ENCODE measurements at places on chromosomes 16 and 17.

DNA sequence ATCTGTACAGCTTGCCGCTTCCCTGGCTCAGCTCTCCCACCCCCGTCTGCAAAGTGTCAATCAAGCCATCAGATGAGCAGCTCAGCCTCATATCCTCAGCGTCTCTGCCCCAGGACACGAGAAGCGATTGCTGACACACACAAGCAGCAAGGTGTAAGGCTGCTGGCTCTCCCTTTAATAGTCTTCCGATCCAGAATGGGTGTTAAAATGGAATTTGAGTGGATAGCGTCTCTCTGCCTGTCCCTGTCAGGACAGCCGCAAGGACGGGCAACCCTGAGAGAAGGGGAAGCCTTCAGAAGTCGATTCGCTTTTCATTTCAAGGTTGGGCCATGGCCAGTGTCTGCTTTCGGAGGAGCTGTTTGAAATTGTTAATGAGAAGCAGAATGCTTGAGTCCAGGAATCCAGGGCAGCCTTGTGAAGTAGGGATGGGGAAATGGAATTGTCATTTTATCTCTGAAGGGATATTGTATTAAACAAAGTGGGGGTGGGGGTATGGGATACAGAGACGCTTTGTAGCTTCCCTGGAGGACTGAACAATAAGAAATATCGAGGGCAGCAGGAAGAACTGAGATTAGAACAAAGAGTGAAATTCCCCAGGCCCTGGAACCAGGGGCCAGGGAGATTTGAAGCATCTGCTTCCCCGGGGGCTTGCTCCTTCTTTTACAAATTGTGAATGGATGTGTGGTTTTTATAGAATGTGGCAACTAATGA lies 4.7 kb upstream of the PIPOX start:
- DNase-seq, result no peak

DNA sequence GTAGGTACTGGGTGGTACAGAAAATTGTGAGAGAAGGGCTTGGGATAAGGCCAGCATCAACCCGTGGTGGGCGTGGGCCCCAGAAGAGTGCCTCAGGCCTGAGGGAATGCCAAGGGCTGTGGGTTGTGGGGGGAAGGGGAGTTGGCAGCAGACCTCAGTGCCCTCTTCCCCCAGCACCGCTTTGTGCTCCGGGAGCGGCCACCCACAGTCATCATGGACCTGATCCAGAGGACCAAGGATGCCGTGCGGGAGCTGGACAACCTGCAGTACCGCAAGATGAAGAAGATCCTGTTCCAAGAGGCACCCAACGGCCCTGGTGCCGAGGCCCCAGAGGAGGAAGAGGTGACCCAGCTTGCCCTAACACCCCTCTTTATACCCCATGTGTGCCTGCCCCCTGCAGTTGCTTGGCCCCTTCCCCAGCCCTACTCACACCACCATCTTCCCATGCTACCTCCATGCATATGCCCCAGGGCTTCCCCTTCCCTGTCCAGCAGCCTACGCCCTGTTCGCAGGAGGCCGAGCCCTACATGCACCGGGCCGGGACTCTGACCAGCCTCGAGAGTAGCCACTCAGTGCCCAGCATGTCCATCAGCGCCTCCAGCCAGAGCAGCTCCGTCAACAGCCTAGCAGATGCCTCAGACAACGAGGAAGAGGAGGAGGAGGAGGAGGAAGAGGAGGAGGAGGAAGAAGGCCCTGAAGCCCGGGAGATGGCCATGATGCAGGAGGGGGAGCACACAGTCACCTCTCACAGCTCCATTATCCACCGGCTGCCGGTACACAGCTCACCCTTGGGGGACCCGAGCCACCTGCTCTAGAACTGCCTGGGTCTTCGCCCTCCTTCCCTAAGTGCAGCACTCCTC lies 9.1 kb downstream of the TAOK2 start:
- DNase-seq, result no peak

DNA sequence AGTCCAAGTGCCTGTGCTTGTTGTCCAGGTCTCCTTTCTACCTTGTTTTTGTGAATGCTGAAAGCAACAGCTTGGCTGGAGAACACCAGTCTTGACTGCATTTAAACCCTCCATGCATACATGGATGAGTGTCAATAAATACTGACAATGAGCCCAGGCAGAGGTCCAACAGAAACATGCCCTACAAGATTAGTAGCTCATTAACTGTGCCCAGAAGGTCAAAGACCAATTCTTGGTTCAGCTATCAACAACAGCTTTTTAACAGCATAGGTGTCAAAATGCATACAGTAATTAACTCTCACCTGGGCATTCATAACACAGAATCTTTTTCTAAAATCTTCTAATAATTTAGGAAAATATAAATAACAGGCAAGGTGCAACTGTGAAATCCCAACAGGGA lies 63.2 kb downstream of the N4BP1 start:
- DNase-seq, result no peak

GRCh38 chr17:58060596-58061191 lies 22.5 kb upstream of the DYNLL2 start:
- no peak for DNase-seq

DNA sequence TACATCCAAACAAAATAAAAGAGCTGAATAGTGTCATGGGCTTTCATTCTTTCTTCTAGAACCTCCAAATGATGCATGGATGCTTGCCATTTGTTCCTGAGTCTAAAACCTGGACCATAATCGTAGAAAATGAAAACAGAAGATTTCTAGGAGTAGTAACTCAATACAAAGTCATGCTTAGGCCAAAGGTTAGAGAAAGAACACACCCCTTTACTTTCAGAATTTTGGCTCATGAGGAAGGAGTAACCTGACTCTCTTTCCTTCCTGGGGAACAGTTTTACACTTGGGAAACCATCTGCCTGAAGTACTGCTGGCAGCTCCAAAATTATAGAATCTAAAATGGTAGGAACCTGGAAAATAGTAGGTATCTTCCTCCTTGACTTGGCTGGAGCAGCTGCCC lies 137.2 kb downstream of the SNX11 start:
- no peak for DNase-seq

GRCh38 chr17:19313746-19314651 lies 48.5 kb downstream of the B9D1 start:
- no peak for DNase-seq

GRCh38 chr17:77184474-77184873 lies 43.7 kb downstream of the SEC14L1 start:
- DNase-seq, result no peak

- DNase-seq, result no peak
Observed at GRCh38 chr16:83002351-83003334, 375.9 kb downstream of the CDH13 start.

- no peak for DNase-seq
Observed at GRCh38 chr17:39118674-39119419, 32.6 kb downstream of the PLXDC1 start.

DNA sequence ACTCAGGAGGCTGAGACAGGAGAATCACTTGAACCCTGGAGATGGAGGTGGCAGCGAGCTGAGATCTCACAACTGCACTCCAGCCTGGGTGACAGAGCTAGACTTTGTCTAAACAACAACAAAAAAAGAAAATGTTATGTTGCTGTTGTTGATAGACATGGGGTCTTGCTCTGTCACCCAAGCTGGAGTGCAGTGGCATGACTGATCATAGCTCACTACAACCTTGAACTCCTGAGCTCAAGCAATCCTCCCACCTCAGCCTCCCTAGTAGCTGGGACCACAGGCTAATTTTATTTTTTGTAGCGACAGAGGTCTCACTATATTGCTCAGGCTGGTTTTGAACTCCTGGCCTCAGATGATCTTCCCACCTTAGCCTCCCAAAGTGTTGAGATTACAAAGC lies 20.0 kb downstream of the FBXO47 start:
- DNase-seq, result no peak

DNA sequence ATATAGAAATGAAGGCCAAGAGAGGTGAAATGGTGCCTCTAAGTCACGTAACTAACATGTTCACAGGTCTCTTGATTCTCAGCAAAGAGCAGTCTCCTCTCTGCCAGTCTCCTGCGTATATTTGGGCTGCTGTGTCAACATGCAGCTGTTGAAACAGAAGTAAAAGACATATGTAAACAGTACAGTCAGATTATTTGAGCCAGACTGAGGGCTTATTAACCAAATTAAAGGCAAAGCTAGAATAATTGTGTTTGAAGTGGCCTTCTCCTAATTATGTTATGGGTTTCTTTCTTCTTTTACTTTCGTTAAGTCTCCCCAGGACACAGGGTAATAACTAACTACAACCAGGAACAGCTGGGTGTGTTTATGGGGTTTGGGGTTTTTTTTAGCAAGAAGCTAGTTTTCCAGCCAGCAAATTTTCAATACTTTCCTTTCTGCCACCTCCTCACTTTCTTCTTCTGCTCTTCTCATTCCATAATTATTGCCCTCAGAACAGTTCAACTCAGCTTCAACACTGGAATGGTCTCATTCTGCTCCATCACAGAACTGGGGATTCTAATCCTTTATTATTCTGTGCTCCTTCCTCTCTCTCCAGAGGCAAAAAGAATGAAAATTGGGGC lies 18.4 kb downstream of the G6PC1 start:
- DNase-seq, result no peak

GRCh38 chr16:27977966-27978365 lies 85.5 kb downstream of the GSG1L start:
- no peak for DNase-seq

DNA sequence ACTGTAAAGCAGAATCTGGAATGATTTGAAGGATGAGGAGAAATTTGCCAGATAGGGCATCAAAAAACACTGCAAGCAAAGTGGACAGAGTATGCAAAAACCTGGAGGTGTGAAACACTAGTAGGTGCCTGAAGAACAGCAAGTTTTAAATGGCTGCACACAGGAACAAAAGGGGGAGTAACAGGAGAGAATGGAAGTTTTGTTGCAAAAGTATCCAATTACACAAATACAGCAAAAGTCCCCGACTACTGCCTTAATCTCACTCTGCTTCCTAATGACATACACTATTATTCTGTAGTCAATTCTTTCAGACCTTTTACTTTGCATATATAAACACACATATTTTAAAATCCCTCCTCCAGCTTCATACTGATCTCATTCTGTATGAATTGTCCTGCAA lies 1.5 kb downstream of the HEATR6 start:
- no peak for DNase-seq

- no peak for DNase-seq
Observed at GRCh38 chr17:75108193-75108592, 1.6 kb upstream of the ARMC7 start.

- no peak for DNase-seq
Observed at GRCh38 chr16:17303101-17303500, 167.7 kb downstream of the XYLT1 start.

DNA sequence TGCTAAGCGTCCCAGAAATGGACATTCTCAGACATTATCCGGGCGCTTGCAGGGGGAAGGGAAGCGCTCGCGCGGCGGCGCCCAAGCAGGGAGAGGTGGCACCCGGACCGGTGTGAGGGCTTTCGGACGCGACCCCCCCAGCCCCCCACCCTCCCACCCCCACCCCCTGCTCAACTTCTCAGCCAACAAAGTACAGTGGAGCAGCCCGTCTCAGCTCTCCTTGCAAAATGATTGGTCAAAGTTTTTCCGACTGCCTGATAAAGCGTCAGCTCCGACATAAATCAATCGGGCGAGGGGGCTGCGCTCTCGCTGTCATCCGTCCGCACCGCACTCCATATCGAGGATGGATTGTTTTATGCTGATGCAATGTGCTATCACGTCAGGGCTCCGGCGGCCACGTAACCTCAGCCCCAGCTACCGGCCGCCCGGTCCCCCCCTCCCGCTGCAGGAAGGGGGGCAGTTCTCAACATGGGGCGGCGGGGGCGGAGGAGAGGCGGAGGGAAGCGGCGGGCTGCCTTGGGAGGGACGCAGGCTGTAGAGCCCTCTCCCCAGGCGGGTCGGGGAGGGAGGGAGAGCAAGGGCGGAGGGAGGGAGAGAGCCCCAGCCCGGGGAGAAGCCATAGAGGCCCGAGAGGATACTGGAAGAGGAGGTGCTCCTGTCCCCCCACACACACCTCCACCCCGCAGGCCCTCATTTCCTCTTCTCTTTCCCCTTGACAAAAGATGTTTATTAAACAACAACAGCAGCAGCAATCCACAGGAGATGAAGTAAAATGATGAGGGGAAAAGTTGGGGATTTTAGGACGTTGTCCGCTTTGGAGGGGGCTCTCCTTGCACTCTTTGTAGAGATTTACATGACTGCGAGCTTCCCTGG lies at the start of gene HOXB9:
TSS of gene HOXB9 (minus strand) at position 114 of the 873 bp plus-strand sequence. CDS start at position 25, 89 bp downstream.
- no peak for DNase-seq

GRCh38 chr16:79788949-79789348 lies 188.4 kb upstream of the MAF start:
- DNase-seq, result no peak

- no peak for DNase-seq
Observed at GRCh38 chr16:4677390-4677789, 16.0 kb upstream of the NUDT16L1 start.

- DNase-seq, result no peak
Observed at GRCh38 chr17:42623732-42624596, 14.5 kb downstream of the TUBG1 start.

GRCh38 chr17:58315281-58315711 lies 13.3 kb downstream of the TSPOAP1 start:
- DNase-seq, result no peak

GRCh38 chr17:15512071-15512709 lies 44.8 kb upstream of the CDRT4 start:
- DNase-seq, result no peak

- DNase-seq, result no peak
Observed at GRCh38 chr17:269616-270514, 82.7 kb downstream of the RPH3AL start.

GRCh38 chr17:48997103-48997826 lies at the start of gene IGF2BP1:
Gene IGF2BP1 (plus strand): TSS chr17:48997385. CDS start chr17:48997746, 361 bp downstream.
- DNase-seq, result no peak

- DNase-seq, result no peak
Observed at GRCh38 chr16:81797443-81797842, 18.4 kb downstream of the PLCG2 start.

DNA sequence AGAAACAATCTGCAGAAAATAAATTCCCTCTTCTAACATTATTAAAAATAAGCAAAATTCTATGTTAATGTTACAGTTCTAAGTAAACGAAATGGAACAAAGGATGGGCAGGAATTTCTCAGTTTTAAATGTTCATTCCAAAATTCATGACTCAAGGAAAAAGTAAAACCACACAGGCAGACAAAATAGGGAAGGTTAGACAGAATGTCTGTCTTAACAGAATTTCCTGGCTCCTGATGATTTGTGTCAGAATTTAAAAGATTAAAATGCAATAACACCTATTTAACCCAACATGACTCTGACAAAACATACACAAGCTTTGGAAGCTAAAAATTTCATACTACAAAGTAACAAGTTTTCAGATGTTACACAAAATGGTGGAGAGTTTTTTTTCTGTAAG lies 42.8 kb downstream of the SPOP start:
- DNase-seq, result no peak

- DNase-seq, result peak; percentile 1
Observed at GRCh38 chr16:34078691-34079090, 619.3 kb downstream of the TP53TG3F start.

GRCh38 chr16:47925811-47926460 lies 229.9 kb downstream of the ABCC12 start:
- DNase-seq, result no peak

- no peak for DNase-seq
Observed at GRCh38 chr17:21167303-21167702, 40.5 kb downstream of the DHRS7B start.

DNA sequence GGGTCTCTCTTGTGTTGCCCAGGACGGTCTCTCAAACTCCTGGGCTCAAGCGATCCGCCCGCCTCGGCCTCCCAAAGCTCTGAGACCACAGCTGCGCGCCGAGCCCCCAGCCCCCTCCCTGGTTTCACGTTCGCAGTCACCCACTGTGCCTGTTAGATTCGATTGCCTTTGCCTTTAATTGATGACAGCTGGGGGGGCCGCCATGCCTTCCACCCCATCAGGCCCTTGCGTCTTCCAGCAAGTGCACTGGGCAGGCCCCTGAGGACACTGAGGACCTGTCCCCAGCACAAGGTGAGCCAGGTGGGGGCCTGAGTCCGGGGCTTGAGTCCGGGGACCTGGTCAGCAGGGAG lies 3.3 kb downstream of the IGFALS start:
- DNase-seq, result no peak
